ENCODE measurements at places on chromosomes 1 and 21.

DNA sequence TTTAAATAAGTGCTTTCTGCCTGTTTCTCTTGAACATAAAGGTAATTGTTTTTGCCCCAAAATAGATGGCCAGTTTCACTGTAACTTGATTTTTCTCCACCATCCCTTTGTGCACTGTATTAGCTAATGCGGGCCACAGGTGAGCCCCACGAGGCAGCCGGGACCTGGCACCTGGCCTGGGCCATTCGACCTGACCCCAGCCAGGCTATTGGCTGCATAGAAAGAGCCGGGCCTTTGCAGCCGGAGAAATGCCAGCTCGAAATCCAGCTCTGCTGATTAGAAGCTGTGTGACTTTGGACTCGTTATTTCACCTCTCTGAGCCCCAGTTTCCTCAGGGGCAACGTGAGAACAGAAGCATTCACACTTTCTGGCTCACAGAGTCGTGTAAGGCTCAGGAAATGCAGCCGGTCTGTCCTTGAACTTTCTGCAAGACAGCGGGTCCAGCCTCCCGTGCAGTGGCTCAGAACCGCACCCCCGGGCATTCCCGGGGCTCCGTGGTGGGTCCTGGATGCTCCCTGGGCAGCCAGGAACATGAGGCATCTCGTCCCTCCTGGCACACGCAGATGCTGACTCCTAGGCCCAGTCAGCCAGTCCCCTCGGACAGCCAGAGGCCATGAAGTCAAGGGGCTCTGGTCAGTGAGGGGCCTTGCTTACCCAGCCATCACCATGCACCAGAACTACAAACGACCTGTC is 37.4 kb upstream of the ACTRT2 start:
- no peak for DNase-seq

GRCh38 chr1:170340308-170340707 is 191.7 kb upstream of the GORAB start:
- DNase-seq = no peak

- no peak for DNase-seq
Measured at GRCh38 chr21:42201615-42202161, 17.3 kb upstream of the ABCG1 start.

GRCh38 chr1:4700801-4701200 is 46.4 kb downstream of the AJAP1 start:
- DNase-seq = no peak

DNA sequence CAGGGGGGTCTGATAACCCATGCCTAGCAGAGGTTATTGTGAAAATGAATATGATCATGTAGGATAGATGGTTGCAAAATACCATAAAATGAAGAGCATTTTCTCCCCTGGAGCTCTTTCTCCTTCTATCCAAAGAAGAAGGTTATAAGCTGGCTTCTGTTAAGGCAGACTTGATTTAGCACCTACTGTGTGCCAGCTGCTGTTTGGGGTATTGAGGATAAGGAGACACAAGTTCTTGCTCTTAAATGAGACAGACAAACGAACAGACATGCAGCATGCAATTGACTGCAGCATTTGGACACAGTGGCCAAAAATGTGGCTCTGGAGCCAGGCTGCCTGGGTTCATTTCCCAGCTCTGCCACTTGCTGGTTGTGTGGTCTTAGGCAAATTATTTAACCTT is 39.8 kb upstream of the ID3 start:
- DNase-seq = no peak

All from DMS53 (cell line).